ENCODE measurements at places on chromosomes 6 and 20.

- no peak for DNase-seq
Observed at GRCh38 chr6:118968416-118968815, 33.5 kb upstream of the MCM9 start.

DNA sequence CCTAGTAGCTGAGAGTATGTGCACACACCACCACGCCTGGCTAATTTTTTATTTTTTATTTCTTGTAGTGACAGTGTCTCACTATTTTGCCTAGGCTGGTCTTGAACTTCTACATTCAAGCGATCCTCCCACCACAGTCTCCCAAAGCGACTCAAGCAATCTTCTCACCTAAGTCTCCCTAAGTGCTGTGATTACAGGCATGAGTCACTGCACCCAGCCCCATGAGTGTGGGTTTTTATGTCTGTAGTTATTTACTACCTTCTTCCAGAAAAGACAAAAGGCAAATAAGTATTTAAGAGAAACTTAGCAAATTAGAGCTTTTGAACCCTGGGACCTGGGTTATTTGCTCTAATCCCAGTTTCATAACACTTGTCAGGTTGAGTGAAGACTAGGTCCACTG lies 92.3 kb upstream of the HCRTR2 start:
- no peak for DNase-seq

DNA sequence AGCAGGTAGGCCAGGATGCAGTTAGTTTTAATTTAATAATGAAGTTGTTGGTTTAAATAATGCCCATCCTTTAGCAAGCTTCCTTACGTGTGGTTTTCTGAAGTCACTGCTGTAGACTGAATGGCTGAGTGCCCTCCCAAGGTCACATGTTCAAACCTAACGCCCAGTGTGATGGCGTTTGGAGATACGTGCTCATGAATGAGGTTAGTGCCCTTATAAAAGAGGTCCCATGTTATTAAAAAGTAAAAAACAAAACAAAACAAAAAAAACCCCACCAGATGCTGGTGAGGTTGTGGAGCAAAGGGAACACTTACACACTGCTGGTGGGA lies 16.3 kb downstream of the LRP11 start:
- DNase-seq, result no peak

GRCh38 chr20:48632825-48633619 lies 194.8 kb downstream of the PREX1 start:
- no peak for DNase-seq

DNA sequence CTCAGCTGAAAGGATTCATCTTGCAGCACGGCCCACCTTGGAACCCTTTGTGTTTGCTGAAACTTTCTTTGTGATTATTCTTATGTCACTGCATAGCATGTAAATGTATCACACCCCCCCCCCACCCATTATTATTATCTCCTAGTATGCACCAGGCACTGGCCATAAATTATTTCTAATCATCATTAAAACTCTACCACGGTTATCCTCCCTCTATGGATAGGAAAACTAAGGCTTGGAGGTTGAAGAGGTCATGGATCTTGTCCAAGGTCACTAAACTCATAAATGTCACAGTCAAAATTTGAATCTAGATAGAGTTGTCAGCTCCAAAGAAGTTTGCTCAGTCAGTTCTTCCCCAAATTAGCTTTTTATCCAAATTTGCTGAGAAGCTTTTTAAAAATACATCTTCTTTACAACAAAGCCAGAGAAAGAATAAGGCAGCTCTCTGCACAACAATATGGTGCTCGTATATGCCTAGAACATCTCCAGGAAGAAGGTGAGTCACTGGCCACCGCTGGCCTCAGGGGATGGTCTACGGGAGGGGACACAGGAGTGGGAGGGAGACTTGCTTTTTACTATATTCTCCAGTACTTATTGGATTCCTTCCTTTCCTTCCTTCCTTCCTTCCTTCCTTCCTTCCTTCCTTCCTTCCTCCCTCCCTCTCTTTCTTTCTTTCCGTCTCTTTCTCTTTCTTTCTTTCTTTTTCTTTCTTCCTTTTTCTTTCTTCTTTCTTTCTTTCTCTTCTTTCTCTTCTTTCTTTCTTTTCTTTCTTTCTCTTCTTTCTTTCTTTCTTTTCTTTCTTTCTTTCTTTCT lies 134.5 kb downstream of the VEGFA start:
- DNase-seq, result no peak

DNA sequence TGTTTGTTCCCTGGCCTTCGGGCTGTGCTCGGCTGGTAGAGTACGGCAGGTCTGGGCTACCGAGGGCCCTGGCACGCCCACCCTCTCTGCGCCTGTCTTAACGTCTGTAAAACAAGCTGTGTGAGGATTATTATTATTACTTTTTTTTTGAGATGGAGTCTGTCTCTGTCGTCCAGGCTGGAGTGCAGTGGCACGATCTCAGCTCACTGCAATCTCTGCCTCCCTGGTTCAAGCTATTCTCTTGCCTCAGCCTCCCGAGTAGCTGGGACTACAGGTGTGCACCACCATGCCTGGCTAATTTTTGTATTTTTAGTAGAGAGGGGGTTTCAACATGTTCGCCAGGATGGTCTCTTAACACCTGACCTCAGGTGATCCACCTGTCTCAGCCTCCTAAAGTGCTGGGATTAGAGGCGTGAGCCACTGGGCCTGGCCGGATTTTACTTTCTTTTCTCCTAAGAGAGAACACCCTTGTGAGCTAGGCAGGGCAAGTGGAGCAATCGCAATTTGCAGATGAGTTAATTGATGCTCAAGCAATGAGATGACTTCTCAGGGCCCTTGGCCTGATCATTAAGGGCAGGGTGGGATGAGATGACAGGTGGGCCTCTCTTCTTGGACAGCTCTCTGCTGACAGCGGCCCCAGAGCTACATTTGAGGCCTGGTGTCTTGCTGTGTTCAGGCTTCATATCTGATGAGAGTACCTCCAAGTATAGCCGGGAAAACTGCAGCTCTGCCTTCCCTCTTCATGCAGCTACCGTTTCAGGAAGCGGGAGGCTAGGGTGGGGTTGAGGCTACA lies 859 bp upstream of the SMIM29 start:
- DNase-seq, result no peak

DNA sequence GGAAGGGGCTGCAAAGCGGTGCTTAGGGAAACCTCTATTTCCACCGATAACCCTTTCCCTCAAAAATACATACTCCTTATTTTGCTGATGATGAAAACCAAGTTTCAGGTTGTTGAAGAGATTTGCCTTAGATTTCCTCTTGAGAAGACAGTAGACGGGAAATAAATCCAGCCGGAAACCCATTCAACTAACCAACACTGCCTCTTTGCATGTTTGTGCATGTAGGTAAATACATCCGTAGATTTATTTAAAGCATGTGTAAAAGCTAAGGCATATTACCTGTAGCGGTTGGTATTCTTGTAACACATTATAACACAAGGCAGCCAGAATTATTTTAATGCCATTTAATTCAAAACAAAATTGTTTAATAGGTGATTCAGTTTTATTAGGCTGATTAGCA lies 136.3 kb upstream of the SLC22A23 start:
- DNase-seq, result no peak

GRCh38 chr20:3543901-3544507 lies 73.2 kb downstream of the ATRN start:
- no peak for DNase-seq

DNA sequence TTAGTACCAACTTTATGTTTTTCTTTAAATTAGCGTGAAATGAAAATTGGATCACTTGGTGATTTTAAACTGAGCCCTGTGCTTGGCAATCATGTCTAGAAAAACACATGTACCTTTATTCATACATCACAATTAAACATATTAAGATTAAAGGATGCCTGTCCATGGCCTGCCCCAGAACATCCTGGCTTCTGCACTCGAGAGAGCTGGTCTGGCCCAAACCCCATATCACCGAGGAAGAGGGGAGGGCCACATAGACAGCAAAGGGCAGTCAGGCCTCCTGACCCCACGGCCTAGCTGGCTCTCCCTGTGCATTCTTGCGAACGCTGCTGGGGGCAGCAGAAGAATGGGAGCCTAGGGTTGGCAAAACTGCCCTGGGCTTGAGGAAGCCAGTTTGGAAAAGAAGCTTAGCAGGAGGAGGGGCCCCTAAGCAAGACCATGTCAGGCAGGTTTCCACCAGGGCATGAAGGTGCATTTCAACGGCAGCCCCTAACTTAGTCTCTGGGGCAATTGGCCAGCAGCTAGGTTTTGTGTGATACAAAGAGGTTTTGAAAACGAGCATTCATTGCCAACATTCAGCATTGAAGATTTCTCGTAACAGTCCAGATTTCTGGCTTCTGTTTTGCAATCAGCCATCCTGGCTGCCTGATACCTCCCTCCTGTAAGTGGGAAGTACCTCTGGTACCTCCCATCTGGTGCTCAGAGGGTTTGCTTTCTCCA lies 8.6 kb downstream of the BPIFB3 start:
- DNase-seq, result no peak

GRCh38 chr6:14306151-14306906 lies 188.8 kb downstream of the CD83 start:
- DNase-seq, result no peak

GRCh38 chr6:17485946-17486345 lies 92.6 kb downstream of the CAP2 start:
- no peak for DNase-seq

GRCh38 chr6:53611342-53611741 lies 54.2 kb downstream of the KLHL31 start:
- DNase-seq, result no peak

DNA sequence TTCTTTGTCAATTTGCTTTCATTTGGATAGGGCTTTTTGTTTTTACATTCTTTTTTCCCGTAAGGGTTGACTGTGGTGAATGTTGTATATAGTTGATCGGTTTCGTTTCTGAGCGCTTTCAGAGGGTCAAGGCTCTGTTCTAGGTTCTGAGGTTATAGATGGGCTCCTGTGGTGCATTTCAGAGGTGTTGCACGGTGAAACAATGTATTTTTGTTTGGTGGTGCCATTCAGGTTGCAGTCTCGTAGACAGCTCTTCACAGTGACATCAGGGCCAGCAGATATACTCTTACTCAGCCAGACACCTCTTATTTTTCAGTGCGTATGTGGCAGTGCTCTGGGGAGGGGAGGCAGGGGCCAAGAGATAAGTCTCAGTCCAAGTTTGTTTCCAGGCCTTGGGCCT lies 72.1 kb downstream of the SNAP91 start:
- DNase-seq, result no peak

- no peak for DNase-seq
Observed at GRCh38 chr20:37989601-37990295, 43.5 kb downstream of the TTI1 start.

- DNase-seq, result no peak
Observed at GRCh38 chr20:717832-718231, 42.2 kb upstream of the SCRT2 start.

DNA sequence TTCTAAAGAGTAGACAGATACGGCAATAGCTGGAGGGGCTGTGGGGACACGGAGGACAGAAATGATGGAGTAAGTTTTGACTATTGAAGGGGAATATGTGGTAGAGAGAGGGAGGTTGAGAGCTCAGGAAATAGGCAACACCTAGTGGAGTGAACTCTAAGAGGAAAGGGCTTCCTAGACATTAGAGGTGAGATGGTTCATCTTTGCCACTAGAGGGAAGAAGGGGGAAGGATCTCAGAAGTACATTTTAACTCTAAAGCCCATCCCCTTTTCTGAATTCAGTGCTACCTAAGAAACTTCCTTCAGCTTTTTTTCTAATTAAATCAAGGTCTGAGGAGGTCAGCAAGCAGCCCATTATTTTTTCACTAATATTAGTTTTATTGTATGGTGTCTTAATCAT lies 689.4 kb upstream of the MAP3K7 start:
- DNase-seq, result no peak

DNA sequence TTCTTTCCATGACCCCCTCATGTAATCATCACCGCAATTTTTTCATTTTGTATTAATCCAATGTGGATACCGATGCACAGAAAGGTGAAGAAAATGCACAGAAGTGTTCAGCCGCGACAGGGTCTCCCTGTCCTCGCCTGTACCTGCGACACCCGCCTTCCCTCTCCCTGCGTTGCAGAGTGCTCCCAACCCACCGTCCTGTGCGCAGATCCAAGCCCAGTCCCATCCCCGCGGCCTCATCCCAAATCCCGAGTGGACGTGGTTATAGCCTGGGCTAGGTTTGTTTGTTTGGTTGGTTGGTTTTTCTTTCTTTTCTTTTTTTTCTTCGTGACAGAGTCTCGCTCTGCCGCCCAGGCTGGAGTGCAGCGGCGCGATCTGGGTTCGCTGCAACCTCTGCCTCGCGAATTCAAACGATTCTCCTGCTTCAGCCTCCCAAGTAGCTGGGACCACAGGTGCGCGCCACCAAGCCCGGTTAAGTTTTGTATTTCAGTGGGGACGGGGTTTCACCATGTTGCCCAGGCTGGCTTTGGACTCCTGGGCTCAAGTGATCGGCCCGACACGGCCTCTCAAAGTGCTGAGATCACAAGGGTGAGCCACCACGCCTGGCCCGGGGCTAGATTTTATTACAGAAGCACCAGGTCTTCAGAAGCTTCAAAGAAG lies 536 bp upstream of the RAET1G start:
- DNase-seq, result no peak

DNA sequence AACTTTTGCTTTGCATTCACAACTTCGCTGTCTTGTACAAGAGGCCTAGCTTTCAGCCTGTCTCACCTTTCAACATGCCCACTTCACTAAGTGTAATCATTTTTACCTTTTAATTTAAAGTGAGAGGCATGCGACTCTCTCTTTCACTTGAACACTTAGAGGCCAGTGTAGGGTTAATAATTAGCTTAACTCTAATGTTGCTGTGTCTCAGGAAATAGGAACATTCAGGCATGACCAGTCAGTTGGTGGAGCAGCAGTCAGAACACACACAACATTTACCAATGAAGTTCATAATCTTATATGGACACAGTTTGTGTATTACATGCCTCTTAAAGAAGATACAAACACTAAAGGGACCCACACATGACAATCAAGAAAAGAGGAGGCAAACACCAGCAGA lies 47.6 kb downstream of the HTR1B start:
- no peak for DNase-seq

DNA sequence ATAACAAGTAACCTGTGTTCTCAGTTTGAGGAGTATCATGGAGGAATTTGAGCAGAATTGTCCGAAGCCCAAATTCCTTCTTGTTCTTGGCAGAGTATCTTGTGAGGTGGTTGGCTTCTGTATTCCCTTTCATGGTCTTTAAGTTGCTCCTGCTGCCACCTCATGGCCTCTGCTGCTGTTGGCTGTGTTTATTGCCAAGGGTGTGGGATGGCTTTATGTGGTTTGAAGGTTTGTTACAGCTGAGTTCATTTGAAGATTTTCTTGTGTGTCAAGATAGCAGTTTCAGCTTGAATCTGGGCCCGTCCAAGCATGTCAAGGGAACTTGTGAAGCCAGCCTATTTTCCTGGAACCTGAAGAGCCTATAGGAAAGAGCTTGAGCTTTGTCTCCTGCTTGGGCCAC lies 20.2 kb upstream of the TTK start:
- DNase-seq, result no peak

GRCh38 chr6:33925936-33926335 lies 122.1 kb upstream of the MLN start:
- DNase-seq, result no peak

DNA sequence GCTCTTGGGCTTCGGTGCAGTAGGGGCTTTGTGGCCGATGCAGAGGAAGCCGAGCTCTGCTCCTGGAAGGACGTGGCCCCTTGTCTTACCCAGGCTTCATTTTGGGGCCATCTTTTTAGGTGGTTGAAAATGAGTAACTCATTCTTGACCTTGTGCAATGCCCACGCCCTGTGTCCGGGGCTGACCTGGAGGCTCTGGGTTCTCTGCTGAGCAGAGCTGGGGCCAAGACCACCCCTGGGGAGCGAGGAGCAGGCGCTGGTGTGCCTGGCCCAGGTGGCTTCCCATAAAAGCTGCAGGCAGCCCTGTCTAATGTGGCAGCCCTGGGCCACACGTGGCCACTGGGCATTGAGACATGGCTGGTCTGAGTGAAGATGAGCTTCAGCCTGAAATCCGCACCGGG lies 25.7 kb downstream of the NTSR1 start:
- no peak for DNase-seq

GRCh38 chr20:55953201-55953600 lies 52.1 kb downstream of the CBLN4 start:
- no peak for DNase-seq

- DNase-seq, result no peak
Observed at GRCh38 chr20:31712564-31713311, 9.9 kb downstream of the BCL2L1 start.
